Lung microvascular endothelial cell (primary cell): ENCODE measurements at places on chromosomes 11 and 22. TPM values are rescaled to one million over a fixed set of nuclear protein-coding genes. Genes with fewer than 3 reads are reported as not detected.

Gene TBX10
- not detected in 2 replicates for total RNA-seq

DNA sequence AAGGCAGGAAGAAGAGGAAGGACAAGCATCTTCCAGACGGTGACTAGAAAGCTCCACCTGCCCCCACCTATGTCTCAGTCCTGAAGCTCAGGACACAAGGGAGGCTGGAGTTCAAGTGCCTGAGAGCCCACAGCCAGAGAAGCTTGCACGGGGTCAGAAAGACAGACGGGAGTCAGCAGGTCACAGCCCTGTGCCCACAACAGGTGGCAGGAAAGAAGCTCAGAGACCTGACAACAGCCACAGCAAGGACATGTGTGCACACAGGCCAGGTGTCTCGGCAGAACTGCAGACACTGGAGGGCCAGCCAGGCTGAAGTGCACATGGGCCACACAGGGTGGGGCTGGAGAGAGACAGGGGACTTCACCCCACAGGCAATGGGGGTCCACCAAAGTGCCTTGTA lies 37.2 kb upstream of the MOB2 start:
- DNase-seq: no peak

- no peak for DNase-seq
Observed at GRCh38 chr22:20402960-20403778, 9.2 kb downstream of the ZNF74 start.

DNA sequence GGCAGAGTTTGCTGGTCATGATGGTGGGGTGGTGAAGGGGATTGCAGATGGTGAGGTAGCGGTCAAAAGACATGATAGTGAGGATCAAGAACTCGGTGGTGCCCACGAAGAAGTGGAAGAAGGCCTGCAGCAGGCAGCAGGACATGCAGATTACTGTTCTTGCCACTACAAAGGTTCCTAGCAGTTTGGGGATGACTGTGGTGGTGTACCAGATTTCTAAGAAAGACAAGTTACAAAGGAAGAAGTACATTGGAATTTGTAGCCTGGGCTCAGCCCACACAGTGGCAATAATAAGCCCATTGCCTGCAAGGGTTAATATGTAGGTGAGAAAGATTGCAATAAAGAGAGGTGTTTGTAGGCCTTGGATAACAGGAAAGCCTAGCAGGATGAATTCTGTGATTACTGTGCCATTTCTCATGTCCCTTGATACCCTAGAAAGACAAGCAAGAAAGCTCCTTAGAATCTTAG lies at the start of gene OR6X1:
Gene OR6X1 (minus strand): TSS at position 418 of the 468 bp plus-strand sequence. CDS start 0 bp downstream, at position 418.
- DNase-seq: no peak

DNA sequence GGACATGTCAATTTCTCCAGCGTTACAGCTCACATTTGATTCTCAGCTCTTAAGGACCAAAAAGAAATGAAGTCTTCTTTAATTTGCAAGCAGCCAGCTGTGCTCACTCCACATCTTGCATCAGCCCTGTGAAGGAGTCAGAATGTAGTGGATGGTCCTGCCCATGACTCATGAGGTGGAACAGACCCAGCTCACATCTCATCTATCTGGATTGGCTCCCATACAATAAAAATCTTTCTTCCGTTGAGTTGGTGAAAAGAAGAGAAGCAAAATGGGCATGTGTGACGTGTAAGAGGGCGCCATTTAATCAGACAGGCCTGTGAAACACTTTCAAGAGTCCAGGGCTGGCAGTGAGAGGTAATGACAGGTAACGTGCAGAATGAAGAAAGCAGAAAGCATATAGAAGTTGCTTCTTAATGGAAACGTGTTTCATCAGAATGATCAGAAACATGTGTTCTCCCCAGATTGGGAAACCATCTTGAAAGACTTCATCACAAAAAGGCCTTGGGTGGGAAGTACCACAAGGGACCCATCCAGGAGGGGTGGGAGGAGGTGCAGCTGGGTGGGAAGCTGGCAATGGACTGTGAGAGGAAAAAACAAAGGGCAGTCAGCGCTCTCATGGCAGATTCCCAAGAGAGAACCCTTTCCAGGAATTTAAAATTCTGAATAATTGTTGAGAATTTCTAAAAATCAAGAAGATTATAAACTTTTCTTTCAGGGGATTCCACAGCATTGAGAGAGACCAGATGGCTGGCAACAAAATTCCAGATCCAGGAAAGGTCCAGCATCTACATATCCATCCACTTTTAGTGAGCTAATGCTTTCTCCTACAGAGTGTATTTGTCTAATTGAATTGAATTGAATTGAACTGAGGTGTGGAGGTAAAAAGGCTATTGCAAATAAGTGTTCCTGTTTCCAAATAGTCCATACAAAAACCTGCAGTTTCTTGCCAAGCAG lies 57.0 kb downstream of the ETS1 start:
- DNase-seq: peak; percentile 63

DNA sequence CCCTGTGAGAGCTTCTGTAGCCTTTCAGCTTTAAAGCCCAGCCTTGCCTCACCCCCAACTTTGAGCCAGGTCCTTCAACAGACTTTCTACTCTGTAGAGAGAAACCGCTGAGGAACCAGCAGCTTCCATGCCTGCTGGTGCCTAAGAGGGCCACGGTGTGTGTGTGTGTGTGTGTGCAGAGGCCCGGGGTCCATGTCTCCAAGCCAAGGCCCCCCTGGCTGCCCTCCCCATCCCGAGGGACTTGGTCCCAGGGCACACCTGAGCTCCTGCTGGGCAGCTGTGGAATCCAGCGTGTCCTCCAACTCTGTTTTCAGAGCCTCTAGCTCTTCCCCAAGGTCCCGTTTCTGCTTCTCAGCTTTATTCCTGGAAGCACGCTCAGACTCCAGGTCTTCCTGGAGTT lies 42.3 kb downstream of the APOL1 start:
- no peak for DNase-seq

Gene PHOX2A
- total RNA-seq: not detected in 2 replicates

DNA sequence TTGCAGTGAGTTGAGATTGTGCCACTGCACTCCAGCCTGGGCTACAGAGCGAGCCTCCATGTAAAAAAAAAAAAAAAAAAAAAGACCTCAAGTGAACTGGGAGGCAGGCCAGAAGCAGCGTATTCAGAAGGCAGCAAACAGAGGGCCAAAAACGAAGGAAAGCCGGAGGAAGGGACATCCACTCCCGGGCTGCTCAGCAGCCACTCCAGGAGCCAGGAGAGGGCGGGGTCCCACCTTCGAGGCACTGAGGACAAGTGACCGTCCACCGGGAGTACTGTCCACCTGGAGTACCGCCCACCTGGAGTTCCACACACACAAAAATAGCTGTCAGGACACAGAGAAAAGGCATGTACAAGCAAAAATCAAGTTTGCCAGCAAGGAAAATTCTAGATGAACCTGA lies 5.5 kb downstream of the TOLLIP start:
- peak; percentile 31 for DNase-seq

GRCh38 chr11:113419454-113420003 lies 31.9 kb downstream of the ANKK1 start:
- DNase-seq: no peak

DNA sequence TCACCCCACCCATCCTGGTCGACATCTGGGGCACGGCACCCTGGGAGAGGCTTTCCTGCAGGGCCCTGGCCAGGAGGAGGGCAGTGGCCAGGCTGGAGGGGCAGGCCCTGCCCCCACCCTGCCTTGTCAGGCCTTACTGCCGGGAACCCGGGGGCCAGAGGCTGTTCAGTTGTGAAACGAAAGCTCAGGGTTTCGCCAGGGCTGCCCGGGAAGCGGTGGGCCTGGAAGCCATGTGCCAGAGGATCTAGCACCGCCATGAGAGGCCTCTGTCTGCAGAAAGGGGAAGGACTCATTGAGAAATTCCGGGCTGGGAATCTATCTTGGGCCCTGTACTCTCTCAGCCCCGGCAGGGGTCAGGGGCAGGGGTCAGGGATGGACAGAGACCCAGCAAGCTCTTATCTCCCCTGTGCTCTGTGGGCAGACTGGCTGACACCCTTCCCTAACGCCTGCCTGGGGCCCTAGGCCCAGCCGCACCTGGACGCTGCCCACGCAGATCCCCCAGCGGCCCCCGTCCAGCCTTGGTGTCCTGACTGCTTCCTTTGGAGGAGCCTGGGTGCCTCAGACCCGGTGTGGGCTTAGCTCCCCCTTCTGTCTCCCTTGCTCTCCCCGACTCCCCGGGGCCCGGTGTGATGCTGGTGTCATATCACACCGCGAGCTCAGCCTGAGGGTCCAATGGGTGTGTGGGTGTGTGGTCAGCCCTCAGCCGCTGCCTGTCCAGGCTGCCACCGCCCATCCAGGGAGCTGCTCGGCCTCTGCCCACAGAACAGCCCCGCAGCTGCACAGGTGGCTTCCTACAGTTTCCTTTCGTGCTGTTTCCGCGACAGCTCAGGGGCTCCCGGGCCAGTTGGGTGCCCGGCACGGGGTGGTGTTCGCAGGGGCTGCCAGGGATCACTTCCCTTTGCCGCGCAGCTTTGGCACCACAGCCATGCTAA lies 6.5 kb downstream of the PIM3 start:
- peak; percentile 57 for DNase-seq

GRCh38 chr11:102926961-102927623 lies 28.4 kb downstream of the MMP13 start:
- DNase-seq: no peak

- DNase-seq: no peak
Observed at GRCh38 chr11:87187076-87187475, 149.3 kb downstream of the TMEM135 start.

Gene DGCR6
- total RNA-seq: 0.60 and 2.4 TPM in 2 replicates

- DNase-seq: peak; percentile 12
Observed at GRCh38 chr11:127074151-127074761, 73.7 kb upstream of the KIRREL3 start.

GRCh38 chr11:78339483-78339882 lies 78.1 kb downstream of the GAB2 start:
- no peak for DNase-seq

DNA sequence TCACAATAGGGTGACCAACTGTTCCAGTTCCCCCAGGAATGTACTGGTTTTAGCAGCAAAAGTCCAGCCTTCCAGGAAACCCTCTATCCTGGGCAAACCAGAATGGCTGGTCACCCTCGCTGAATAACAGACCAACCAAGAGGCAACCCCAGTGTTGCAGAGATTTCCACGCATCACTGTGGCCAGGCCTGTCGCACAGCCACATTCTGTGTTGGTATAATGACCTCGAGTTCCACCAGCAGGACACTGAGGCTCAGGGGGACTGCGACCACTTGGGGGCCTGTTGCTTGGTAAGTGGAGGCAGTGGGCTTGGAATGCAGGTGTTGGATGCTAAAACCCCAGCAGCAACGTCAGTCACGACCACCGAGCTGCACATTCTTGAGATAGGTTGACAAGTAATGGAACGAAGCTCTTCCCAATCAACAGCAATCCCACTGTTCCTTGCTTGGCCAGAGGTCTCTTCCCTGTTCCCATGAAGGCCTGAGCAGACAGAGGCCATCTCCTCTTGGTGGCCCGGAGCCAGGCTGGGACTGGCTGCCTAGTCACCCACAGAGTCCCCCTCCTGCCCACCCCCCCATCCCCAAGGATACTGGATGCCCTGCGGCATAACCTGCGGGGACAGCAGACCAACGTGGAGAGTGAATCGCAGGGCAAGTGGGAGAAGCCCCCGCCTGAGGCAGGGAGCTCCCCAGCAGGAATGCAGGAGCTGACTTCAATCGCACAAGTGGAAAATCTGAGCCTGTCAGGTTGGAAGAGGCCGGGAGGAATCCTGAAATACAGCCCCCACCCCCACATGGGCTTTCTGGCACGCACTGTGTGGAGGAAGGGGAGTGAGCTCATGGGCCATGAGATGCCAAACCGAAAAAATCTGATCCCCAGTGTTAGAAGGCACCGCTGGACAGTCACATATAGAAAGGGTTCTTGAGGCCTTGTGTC lies 43.4 kb upstream of the MN1 start:
- peak; percentile 57 for DNase-seq

- no peak for DNase-seq
Observed at GRCh38 chr11:36155124-36155561, 134.1 kb downstream of the COMMD9 start.

Gene ALX4
- not detected in 2 replicates for total RNA-seq

Gene OR4C46
- total RNA-seq: not detected in 2 replicates

- DNase-seq: peak; percentile 72
Observed at GRCh38 chr11:6615882-6616585, 3.2 kb downstream of the TPP1 start.

- no peak for DNase-seq
Observed at GRCh38 chr11:95717314-95717713, 72.3 kb downstream of the FAM76B start.
